ENCODE measurements at places on chromosomes 2 and 18. TPM values are rescaled to one million over a fixed set of nuclear protein-coding genes. Genes with fewer than 3 reads are reported as not detected.

RUFY4 gene
- total RNA-seq, result 3.2 TPM

MYO5B gene
- 0.27 TPM for total RNA-seq

NCOA1 gene
- 29.1 TPM for total RNA-seq

CFAP53 gene
- total RNA-seq, result 2.2 TPM

TFCP2L1 gene
- total RNA-seq, result not detected

CRYGC gene
- not detected for total RNA-seq

DYSF gene
- total RNA-seq, result 0.23 TPM

KCNJ3 gene
- not detected for total RNA-seq

UGP2 gene
- total RNA-seq, result 100 TPM
